Foreskin fibroblast (primary cell): ENCODE measurements at places on chromosomes 16 and 17.

DNA sequence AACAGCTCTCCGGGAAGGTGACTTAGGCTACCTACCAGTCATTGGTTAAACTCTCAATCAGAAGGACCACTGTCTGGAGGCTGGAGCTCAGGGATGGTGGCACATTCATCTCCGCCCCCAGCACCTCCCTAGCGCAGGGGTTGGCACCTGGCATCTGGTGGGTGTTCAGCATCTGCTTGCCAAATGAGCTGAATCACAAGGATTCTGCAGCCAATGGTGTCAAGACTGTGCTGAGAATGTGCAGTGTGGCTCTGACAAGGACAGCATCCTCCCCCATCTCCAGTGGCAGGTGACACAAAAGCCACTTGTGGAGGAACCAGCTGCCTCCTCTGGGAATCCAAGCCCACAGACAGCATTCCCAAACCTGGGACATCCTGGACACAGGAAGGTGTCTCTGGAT, 35.2 kb downstream of the PLXDC1 start:
- DNase-seq = no peak

GRCh38 chr17:16443511-16444257, 28.3 kb downstream of the TRPV2 start:
- no peak for DNase-seq

- no peak for DNase-seq
Measured at GRCh38 chr16:81633680-81634379, 145.3 kb upstream of the PLCG2 start.

GRCh38 chr17:49482144-49482817, 12.8 kb upstream of the NGFR start:
- no peak for DNase-seq

GRCh38 chr17:3799181-3799945, 1.6 kb downstream of the ITGAE start:
- DNase-seq = no peak

- no peak for DNase-seq
Measured at GRCh38 chr17:42005166-42005565, 12.1 kb downstream of the DNAJC7 start.

- DNase-seq = peak; percentile 53
Measured at GRCh38 chr16:67100569-67101310, 9.0 kb upstream of the PHAF1 start.

- DNase-seq = peak; percentile 40
Measured at GRCh38 chr17:37543637-37544052, 54.0 kb downstream of the DUSP14 start.

DNA sequence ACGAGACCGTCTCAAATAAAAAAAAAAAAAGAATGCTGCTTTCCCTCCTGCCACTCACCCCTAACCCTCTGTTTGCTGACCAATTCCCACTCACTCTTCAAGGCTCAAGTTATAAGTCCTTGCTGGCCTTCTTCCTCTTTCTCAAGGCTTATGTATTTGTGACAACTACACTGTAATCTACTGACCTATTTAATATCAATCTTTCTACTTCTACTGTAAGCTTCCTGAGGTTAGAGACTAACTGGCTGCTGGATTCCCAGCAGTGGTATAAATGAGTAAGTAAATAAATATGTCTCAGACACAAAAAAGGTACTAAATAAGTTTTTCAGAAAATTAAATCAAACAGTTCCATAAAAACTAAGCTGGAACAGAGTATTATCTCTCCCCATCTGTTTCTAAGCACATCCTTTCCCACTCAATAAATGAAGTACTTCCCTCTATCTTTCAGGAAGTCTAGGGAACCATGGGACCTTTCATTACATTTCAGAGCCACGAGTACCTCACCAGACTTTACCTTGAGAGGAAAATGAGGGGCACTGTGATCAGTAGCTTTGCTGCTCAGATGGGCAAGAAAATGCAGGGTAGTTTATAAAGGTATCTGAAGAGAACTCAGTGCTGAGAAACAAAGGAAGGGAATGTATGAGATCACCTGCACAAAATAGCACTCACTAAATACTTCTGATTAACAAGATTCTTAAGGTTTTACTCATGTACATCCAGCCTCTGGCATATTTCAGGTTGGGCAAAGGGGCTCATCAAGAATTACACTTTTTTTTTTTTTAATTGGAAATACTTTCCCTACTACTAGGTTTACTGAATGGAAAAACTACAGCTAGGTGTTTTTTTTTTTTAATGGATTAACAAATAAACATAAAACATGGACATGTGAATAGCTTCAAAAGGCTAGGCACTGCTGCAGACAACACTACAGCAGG, 10.8 kb downstream of the SSH2 start:
- peak; percentile 19 for DNase-seq

- no peak for DNase-seq
Measured at GRCh38 chr16:85988306-85988705, 89.3 kb downstream of the IRF8 start.

DNA sequence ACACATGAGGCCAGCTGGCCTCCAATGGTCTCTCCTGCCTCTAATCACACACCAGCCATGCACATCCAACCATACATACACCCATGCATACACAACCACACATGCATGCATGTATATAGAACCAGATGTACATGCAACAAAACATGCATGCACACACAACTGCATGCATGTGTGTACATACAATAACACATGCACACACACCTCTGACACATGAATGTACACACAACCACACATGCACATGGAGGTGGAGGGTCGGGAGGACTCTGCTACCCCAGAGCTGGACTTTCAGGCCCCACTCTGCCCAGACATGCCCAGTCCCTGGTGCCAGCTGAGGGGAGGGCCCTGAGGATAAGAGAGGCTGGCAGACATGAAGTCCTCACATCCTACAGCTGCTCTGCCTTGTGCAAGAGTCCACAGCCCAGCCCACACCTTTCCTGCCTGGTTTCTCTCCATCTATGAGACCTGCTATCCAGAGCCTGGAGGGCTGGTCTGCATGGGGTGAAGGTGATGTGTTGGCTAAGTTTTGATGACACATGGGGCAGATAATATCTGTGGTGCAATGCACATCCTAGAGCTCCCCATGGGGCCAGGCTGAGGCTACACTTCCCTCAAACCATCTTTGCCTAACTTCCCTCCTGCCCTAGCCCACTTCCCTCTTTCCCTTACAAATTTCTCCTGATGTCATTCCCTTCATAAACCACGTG, 50.9 kb upstream of the SDK2 start:
- no peak for DNase-seq

DNA sequence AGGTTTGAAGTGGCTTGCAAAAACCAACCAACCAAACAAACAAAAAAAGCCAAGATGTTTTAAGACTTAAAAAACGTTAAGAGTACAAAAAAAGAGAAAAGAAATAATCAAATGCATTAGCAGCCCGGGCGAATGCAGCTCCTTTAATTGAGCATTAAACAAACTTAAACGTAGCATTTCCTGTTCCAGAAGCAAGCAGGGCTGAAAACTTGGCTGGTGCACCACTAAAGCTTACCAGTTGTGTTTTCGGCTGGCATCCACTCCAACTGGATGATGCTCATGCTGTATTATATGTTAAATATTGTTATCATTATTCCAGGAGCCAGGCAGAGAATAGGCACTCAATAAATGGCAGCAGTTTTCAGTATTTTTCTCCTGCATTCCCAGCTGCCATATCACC, 45.1 kb downstream of the IRX6 start:
- no peak for DNase-seq

DNA sequence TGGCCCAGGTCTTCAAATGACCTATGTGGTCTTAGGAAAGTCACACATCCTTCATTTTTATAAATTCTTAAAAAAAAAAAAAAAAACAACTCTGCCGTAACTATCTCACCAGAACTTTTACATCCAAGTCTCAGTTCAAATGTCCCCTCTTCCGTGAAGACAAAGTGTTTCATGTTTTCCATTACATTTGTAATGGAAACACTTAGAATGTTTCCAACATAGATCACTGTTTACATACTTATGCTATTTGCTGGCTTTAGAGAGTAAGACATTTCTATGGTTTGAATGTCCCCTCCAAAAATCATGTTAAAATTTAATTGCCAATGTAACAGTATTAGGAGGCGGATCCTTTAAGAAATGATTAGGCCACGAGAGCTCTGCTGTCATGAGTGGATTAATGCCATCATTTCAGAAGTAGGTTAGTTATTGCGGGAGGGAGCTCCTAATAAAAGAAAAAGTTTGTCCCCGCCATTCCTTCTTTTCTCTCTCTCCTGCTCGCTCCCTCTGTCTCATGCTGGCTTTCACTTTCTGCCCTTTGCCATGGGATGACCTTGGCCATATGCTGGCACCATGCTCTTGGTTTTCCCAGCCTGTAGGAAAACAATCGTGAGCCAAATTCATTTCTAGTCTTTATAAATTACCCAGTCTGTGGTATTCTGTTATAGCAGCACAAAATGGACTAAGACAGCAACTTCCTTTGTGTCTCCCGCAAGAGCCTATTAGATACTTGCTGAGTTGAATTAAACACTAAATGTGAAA, 887.8 kb upstream of the SOX9 start:
- no peak for DNase-seq

- no peak for DNase-seq
Measured at GRCh38 chr17:15351478-15351840, 10.1 kb upstream of the TEKT3 start.

- no peak for DNase-seq
Measured at GRCh38 chr17:82355770-82356427, 3.1 kb upstream of the TEX19 start.

DNA sequence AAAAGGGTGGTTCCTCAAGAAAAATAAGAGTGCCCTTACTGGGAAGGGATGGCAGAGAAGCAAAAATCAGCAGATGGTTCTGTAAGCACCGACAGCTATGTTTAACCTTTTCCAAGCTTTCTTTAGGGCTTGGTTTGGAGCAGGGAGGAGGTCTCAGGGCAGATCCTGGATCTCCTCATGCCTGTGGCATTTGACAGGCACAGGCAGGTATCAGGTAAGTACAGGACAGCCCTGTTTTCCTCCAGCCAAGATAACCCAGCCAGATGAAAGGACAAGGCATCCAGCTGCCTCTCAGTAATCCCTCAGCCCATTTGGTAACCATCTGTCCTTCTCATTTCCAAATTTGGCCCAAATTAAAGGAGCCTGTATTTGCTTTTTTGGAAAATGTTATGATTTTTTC, 141.5 kb downstream of the TOX3 start:
- no peak for DNase-seq

DNA sequence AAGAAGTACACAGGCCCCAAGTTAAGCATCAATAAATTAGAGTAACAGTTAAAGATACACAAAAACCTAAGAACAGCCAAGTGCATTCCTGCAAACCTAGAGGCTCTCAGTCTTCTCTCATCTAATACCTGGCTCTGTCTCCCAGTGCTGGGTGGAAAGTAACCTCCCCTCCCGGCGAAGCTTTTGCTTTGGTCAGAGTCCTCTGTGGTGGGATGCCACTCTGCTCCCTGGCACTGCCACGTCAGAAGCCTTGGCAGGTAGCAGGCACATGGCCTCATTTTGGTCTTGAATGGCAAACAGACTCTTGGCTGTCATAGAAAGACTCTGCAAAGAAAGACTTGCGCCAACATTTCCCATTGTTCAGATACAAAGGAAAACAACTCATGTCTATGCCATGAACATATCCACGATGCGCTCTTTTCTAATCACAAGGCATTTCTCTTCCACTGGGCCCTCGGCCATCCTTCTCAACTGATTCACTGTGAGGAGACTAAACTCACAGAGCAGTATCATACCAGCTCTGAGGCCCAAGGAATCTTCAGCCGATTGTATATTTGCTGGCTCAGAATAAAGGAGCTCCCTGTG, 21.2 kb downstream of the MTHFSD start:
- no peak for DNase-seq

GRCh38 chr17:8488491-8488890, 52.8 kb downstream of the NDEL1 start:
- DNase-seq = no peak

DNA sequence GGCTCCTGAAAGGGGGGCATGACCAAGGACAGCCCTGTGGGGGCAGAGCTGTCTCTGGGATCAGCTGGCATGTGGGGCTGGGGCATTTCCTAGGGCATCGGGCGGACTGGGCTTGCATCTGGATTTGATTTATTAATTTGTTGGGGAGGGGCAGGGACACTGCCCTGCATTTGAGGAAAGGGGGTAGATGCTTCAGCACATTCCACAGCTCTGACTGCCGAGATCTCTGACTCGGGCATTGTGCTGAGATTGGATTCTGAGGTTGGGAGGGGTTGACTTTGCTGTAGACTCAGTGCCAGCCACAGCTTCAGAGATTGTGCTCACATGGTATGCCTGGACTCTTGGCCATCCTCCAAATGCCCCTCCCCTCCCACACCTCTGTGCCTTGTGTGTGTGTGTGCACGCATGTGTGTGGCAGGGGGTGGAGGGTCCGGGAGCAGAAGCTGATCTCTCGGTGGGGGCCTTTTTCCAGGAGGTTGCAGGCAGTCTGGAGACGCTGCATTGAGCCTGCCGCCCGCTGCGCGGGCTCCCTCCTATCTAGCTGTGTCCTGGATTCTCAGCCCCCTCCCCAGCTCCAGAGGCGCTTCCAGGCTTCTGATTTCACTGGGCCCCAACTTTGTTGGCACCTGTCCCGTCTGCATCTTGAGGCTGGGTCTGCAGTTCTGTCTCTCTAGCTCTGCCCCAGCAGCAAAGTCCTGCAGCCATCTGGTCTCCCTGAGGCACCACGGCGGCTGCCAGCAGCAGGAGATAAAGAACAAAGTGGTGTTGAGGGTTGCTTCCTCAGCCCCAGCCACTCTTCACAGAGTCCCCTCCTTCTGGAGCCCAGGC, 14.9 kb downstream of the IGFBP4 start:
- DNase-seq = peak; percentile 97

- no peak for DNase-seq
Measured at GRCh38 chr17:75317671-75318070, 28.4 kb upstream of the SLC25A19 start.

GRCh38 chr16:81151648-81152310, 55.6 kb upstream of the GCSH start:
- DNase-seq = no peak

GRCh38 chr17:72477491-72477890, 356.7 kb downstream of the SOX9 start:
- DNase-seq = no peak

DNA sequence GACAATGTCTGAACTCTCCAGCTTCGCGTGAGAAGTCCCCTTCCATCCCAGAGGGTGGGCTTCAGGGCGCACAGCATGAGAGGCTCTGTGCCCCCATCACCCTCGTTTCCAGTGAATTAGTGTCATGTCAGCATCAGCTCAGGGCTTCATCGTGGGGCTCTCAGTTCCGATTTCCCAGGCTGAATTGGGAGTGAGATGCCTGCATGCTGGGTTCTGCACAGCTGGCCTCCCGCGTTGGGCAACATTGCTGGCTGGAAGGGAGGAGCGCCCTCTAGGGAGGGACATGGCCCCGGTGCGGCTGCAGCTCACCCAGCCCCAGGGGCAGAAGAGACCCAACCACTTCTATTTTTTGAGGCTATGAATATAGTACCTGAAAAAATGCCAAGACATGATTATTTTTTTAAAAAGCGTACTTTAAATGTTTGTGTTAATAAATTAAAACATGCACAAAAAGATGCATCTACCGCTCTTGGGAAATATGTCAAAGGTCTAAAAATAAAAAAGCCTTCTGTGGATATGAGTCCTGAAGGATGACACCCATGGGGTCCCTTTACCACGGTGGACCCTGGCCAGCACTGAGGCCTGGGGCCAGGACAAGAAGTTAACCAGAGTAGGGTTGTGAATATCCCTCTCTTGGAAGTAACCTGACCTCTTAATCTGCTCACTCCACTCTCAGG, 10.5 kb upstream of the ITGAD start:
- DNase-seq = peak; percentile 9
